ENCODE measurements at places on chromosomes 11 and 22.

DNA sequence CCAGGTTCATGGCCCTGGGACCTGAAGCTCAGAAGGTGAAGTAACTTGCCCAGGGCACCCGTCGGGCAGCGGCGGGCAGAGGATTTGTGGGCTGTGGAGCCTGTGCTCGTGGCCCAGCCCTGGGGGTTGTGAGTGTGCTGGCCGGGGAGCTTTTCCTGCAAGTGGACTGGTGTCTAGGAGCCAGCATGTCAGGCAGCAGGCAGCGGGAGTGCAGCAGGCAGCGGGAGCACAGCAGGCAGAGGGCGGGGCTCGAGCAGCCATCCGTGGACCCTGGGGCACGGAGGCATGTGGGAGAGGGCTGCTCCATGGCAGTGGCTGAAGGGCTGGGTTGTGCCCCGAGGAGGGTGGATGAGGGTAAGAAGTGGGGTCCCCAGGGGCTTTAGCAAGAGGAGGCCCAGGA, 72.7 kb upstream of the PPP6R3 start:
- DNase-seq = no peak

DNA sequence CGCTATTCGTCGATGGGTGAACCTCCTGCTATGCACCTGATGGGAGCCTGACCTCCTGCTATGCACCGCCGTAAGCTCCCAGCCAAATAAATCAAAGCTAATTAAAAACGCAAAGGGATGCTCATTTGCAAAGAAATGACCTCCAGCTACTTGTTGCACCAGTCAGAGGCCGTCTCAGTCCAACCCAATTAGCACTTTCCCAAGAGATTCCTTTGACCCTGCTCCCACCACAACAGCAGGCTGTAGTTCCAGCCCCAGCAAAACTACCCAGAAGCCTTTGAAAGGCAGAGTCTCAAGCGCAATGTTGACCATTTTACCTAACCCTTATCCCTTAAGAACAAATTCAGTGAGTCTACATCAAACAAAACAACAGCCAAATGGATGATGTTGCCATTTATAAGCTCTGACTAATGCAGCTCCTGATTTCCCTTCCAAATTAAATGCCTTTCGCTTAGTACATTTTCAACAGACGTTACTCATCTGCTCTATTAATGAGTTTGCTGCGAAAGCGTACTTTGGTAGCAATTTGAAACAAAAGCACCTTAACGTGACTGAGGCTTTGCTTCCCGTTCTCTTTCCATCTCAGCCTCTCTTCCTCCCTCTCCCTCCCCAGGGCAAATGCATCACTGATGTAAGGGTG, 17.2 kb upstream of the BSX start:
- no peak for DNase-seq

- no peak for DNase-seq
These were observed 342.1 kb upstream of the SYN3 start for GRCh38 chr22:33400061-33400840.

DNA sequence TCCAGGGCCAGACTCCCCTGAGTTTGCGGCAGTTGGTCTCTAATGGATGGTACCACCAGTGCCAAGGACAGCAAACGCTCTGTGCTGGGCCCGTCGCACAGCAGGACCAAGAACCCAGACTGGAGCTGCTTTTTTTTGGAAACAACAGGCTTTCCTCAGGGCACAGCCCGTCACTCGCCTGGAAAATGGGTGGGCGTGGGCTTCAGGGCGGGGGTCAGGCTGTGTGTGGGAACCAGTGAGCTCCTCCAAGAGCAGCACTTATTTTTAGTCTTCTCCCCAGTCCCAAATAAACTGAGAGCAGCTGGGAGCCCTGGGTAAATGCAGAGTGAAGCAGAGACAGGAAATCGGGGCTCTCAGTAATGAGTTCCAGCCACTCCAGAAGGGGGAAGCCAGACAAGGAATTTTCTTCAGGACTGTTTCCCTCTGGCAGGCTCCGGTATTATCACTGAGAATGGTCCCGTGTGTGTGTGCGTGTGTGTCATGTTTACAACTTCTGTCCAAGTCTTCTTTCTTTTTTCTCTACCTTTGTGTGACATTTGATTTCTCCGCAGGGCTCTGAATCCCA, 63.0 kb downstream of the PPFIBP2 start:
- DNase-seq = no peak

DNA sequence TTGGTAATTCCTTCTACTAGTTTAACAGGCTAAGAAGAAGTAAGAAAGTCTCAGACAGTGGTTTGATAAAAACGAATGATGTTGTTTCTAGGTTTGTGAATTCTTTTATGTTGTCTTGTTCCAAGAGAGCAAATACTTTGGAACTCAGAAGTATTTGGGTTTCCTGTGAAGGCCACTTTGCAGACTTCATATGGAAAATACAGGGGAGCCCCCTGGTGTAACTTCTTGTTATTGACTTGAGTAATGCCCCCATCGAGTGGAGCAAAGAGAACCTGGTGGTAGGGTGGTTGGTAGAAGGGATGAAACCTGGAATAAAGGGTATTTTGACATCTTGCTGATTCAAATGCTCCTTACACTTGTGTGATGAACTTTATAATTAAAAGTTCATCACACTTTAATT, 40.0 kb upstream of the PTH start:
- no peak for DNase-seq

DNA sequence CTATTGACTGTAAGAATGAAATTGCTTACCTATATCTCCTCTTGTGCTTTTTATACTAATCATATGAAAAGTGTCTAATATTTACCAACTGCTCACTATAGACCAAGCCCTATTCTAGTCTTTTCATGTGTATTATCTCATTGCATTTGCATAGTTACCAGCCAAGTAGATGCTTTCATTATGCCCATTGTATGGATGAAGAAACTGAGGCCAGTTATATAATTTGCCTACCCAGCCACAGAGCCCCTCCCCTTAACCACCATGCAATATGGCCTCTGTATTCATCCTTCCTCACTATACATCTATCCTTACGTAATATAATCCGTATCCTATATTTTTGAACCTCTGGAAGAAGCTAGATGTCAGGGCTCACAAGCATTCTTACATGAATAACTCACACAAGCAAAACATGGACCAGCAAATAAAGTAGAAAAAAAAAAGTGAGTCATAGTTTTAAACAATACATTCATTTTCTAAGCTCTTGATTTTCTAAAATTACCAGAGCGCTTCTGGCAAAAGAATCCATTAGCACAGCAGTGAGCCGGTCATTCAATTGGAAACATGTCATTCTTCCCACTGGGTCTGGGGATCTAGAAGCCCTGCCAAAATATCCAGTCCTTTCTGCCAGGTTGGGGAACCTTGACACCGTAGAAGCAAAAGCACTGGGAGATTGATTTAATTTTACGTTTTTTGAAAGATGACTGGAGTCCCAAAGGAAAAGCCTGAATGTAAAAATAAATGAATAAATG, 80.0 kb downstream of the C11orf91 start:
- no peak for DNase-seq

DNA sequence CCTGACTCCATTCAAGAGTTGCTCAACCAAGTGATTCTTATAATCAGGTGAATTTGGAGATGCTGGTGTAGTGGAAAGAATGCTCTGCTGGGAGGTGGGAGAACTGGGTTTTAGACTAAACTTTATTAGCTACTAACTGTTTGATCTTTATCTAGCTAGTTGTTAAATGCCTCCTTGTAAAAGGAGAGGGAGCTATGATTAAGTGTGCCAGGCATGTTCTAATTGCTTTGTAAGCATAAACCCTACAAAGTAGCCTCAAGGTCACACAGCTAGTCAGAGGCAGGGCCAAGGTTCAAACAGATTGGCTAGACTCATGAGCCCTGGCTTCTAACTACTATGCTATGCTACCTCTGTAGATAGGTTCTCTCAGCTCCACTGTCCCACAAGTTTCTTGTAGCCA, 105.5 kb downstream of the NXPE2 start:
- no peak for DNase-seq

DNA sequence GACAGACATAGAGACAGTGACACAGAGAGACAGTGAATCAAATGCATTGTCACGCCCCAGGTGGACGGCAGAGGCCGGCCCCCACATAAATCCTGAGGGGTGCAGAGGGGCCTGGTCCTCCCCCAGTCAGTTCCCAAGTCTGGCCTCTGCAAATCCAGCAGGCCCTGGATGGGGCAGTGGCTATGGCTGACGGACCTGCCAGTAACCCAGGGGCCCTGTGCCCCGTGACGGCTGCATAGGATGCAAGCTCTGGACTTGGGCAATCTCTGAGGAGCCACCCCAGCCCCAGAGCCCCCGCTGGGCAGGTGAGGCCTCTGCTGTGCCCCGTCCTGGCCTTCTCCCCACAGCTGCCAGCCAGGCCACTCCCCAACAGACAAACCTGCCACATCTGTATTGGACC, 204.5 kb downstream of the BRD1 start:
- no peak for DNase-seq

DNA sequence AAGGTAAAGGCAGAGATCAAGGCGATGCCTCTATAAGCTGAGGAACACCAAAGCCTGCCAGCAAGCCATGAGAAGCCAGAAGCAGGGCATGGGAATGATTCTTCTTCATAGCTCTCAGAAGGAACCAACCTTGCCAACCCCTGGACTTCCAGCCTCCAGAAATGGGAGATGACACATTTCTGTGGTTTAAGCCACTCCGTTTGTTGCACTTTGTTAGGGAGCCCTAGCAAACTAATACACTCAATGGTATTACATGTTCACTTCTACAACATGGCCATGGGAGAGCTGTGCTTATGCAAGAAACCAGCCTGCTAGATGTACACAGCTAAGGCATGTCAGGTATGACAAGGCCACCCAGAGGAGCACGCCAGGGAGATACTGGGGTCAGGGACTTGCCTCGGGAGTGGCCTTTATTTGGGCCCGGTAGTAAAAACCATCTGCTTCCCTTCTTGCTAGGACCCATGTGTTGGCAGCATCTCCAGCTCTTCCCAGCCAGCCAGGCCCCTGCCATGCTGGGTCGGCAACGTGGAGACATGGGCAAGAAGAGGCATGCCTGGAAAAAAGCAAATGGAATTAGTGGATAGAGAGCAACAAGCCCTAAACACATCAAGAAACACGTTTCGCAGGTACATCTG, 3.6 kb downstream of the C11orf16 start:
- DNase-seq = no peak

DNA sequence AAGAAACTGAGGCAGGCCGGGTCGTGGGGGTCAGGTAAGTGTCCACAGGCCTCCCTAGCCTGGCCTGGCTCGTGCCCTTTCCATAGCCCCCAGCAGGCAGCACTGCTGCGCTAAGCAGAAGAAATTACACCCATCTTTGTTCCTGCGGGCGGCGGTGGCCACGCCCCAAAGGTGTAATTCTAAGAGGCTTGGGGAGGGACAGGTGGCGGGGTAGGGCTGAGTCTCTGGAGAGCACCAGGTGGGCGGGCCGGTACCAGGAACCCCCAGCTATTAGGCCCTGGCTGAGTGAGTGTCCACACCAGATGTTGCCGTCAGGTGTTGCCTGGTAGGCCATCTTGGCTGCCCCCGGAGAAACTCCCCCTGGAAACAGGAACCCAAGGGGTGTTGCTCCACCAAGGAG, 12.3 kb upstream of the ARAP1 start:
- no peak for DNase-seq

- no peak for DNase-seq
These were observed 52.9 kb downstream of the C11orf58 start for GRCh38 chr11:16791191-16791961.

- no peak for DNase-seq
These were observed 17.0 kb upstream of the SCGB1A1 start for GRCh38 chr11:62401811-62402210.

DNA sequence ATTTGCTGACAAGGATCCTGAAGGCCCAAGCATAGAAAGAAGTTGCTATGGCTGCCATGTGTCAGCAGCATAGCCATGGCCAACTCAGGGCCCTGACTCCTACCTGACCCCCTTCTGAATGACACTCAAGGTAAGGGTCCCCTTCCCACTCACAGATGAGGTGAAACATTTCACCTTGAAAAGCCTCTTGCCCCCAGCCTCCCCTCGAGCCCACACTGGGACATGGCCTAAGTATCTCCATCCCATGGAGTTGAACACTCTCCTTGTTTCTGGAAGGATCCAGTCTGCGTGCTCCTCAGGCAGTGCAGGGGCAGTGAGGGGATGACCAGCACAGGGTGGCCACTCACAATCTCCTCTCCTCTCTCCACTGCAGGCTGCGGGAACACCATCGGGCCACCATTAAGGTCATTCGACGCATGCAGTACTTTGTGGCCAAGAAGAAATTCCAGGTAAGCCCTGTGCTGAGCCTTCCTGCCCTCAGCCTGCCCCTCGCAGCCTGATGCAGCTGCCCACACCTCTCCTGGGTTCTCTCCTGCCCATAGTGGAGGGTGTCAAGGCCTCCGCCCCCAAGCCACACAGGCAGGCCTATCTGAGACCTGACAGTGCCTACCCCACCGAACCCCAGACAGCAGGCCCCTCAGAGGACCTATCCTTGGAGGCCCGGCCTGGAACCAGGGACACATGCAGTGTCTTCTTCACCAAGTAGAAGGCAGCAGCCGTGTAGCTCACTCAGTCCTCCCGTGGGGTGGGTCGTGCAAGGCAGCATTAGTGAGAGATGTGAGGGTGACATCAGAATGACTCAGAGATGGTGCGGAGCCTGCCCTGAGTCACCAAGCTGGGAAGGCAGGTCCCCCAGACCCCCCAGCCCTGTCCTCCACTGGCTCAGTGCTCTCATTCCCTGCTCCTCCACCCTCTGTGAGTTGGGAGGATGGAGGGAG, 68.9 kb upstream of the KCNQ1OT1 start:
- DNase-seq = peak; percentile 5
